Activated CD4-positive, alpha-beta T cell treated with anti-CD3 and anti-CD28 coated beads, Interleukin-2, amount 10 ng/mL, durations not matched to agents 7 days and 5 days (primary cell): ENCODE measurements at places on chromosomes 4 and X.

DNA sequence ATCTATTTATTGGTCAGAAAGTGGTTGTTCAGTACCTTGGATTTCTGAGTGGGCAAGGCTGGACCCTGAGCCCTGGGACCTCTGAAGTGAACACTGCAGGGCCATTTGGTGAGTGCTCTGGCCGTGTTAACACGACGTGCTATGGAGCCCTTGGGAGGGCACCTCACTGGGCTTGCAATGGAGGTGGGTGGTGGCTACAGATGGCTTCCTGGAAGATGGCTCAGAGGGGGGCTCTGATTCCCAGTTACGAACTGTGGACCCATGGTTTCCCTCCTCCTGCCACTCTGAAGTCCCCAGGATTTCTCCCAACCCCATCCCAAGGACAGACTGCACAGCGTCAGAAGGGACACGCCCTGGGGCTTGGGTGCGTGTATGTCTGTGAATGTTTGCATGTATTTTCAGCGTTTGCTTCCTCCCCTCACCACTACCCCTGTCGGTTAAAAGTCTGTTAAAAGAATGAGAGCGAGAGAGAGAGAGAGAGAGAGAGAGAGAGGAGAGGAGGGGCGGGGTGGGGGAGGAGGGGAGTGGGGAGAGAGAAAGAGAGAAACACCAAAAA is 3.7 kb upstream of the RHOH start:
- peak; percentile 66 for DNase-seq

DNA sequence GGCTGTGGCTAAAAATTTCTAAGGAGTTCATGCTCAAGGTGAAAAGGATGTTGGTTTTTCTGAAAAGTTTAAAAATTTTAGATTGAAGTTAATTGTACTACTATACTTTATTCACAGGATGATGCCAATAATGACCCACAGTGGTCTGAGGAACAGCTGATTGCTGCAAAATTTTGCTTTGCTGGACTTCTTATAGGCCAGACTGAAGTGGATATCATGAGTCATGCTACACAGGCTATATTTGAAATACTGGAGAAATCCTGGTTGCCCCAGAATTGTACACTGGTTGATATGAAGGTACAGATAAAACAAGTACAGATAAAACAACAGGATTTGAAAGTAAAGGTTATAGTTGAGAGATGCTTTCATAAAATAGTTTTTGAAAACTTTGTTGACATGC is 12.2 kb downstream of the PAICS start:
- no peak for DNase-seq

DNA sequence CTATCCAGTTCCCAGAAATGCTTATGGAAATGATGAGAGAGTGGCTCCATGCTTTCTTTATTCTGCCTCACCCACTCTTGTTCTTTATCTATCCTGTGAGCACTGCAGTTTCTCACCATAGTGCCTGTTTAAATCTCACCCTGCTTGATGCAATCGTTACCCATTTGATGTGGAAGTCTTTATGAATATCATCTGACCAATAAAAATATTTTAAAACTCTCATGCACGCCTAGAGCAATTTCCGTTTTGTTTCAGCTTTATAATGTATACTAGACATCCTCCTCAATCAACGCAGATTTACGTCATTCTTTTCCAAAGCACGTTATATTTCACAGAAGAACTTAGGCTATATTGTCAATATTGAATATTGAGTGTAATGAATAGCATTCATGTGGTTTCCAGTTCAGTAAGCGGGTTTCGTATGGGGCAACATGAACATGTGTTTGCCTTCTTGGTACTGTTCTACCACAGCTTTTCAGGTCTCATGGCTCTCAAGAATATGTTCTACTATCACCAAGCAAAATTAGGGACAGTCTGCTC is 32.9 kb downstream of the GPM6A start:
- no peak for DNase-seq

DNA sequence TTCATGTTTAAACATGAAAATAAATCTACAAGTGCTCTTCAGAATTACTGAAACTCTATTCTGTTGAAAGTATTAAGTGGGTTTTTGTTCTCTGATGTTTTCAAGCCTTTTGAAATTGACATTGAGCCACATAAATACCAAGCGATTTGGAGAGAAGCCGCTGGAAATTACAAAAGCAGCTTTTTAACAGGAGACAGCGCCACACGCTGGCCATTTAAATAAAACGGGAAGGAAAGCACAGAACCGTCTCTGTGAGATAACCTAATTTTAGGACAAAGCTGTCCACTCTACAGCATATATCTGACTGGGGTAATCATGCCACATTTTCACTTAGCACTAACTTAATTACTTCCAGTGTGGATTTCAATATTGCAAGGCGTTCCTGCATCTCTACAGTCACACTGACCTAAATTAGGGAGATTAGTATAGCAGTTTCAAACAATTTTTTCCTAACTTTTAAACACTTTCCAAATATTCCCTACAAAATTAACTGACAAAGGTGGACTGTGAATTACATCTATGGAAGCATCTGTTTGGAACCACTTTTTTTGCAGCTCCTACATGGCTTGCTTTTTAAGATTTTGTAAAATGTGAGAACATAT is 6.8 kb upstream of the ANOS1 start:
- DNase-seq, result peak; percentile 12

- no peak for DNase-seq
Measured at GRCh38 chrX:1400049-1400448, 8.1 kb upstream of the SLC25A6 start.

DNA sequence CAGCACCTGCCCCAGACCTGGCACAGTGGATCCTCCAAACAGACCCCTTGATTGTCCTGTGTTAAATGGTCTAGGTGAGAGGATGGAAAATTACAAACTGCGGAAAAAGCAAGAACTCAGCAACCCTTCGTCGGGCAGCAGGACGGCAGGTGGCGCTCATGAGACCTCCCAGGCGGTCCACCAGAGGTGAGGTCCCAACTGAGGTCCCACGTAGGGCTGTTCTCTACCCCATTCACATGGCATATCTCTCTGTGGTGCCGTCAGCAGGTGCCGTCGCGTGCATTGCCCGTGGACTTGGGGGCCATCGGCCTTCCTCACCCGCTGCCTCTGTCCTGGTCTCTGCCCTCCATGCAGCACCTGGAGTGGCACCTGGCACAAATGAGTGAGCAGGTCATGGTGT is 88.2 kb downstream of the CRMP1 start:
- DNase-seq, result no peak

DNA sequence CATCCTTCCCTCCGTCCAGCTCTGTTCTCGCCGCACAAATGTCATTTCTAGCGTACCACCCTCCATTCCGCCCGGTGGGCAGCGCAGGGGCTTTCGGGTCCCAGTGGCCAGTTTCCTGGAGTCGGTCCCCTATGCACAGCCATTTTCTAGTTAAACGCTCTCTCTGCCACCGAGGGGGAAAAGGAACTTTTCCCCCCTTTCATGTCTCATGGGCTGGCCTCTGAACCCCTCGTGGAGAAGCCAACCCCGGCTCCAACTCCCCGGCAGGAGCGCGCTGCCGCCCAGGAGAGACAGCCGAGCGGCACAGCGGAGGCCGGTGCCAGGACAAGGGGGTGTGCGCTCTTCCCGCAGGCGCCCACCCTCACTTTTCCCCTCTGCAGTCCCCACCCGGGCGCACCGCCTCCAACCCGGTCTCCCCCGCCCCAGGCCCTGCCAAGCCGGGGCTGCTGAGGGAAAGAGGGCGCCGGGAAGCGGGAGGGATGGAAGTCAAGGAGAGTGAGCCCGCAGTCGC is 662 bp downstream of the APBB2 start:
- no peak for DNase-seq

DNA sequence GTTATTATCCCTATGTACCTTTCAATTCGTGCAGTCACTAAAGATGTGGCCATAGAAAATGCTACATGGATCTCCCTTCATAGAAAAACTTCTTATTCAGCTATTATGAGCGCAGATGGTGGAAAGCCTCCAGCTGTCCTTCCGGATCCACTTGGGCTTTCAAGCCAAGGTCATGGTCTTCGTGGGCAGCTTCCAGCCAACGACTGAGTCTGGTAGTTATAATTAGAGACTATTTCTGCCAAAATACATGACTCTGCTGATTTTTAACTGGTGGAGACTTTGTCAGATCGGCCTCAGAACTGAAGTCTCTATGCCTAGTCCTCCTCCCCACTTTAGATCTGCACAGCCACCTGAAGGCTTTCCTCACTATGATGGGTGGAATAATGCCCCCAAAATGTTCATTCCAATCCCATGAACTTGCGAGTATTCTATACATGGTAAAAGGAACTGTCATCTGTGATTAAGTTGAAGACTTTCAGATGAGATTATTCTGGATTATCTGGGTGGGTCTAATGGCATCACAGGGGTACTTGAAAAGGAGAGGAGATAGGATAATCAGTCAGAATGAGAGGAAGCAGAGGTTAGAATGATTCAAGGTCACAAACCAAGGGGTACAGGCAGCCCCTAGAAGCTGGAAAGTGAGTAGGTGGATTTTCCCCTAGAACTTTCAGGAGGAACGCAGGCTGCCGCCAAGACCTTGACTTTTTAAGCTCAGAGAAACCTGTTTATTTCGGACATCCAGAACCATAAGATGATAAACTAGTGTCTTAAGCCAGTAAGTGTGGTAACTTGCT is 171.1 kb upstream of the CXCL13 start:
- no peak for DNase-seq

- DNase-seq, result no peak
Measured at GRCh38 chr4:72084587-72085011, 52.8 kb downstream of the NPFFR2 start.
